ENCODE measurements at places on chromosomes 5 and 9. TPM values are rescaled to one million over a fixed set of nuclear protein-coding genes. Genes with fewer than 3 reads are reported as not detected.

- DNase-seq: no peak
Measured at GRCh38 chr9:95509851-95510708, 6.7 kb downstream of the PTCH1 start.

DNA sequence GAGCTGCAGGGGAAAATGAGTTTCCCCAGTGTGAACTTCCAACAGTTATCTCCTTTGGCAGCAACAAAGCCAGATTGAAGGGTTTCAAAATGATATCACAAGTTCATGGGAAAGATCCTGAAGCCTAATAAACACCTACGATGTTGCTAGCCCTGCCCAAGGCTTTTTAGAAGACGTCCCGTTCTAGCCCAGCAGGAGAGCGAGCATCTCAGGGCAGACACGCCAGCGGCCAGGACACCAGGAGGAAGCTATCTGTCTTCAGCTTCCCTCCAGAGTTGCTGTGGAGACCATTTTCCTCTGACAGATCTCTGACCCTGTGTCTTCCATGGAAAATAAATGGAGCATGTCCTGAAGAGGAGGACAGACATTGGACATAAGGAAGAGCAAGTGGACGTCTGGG is 98.4 kb downstream of the FBXO38 start:
- DNase-seq: no peak

DNA sequence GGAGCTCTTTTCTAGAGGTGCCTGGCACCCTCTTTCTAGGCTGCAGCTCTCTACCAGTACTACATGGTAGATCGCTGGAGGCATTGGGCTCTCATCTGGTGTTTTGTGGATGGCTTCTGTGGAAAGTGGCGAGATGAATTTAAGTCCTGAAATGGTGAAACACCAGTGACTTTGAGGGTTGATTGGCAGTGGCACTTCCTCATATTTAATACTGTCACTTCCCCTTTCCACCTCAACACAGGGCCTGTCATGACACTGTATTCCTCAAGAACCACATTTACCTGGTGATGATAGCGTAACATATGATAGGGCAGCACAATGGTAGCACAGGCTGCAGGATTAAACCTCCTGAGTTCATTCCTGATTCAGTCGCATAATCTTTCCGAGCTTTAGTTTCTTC is 132.1 kb downstream of the KDM4C start:
- DNase-seq: no peak

DNA sequence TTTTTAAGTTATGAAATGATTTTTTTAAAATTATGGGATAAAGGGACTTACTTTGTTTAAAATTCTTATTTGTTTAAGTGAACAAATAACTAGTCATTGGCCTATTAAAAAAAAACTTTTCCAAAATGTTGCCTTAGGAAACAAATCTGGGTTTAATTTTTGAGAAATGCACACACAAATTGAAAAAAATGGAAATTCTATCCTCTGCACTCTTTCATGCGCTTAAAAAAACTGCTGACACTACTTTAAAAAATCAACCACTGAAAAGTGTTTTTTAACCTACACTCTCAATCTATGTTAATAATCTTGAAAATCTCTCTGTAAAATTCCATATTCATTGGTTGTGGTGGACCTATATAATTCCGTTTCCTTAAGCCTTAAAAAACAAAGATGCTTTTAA is 163.4 kb upstream of the DAB2 start:
- no peak for DNase-seq

DNA sequence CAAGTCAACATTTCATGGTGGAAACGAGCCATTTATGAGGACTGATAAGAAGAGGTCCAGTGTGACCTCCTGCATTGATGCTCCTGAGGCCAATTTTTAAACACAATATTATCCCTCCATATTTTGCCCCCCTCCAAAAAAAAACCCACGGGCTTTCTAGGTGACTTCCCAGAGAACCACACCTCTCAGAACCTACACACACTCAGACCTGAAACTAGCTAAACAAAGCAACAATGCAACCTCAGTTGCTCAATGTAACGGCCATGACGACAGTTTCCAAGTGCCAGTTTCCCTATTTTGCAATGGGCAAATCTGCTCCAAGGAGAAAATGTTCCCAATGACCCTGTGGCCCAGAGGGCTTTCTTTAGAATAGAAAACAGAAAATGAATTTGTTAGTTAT is 3.5 kb downstream of the NRG2 start:
- no peak for DNase-seq

The ALDH7A1 gene
- polyA plus RNA-seq: 82.2 TPM

The CCDC152 gene
- polyA plus RNA-seq: 1.3 TPM

The PCDHA2 gene
- 0.07 TPM for polyA plus RNA-seq

All from AG04450 (cell line).